IPS DF 19.7 (cell line): ENCODE measurements at places on chromosomes 7 and 10.

DNA sequence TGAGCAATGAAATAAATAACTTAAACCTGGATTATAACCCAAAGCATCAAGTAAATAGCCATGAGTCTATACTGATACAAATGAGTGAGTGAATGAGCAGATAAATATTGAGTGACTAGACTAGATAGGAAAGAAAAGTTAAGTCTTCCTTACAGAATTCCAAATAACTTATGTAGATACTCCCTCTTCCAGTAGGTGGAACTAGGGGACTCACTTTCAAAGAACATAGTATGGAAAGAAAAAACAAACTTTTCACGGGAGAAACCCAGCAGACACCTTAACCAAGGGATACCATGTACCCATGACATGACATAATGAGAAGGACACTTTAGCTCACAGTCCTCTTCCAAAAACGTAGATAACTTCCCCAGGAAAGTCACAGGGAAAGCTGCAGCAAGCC is 32.2 kb downstream of the CSGALNACT2 start:
- DNase-seq: no peak

DNA sequence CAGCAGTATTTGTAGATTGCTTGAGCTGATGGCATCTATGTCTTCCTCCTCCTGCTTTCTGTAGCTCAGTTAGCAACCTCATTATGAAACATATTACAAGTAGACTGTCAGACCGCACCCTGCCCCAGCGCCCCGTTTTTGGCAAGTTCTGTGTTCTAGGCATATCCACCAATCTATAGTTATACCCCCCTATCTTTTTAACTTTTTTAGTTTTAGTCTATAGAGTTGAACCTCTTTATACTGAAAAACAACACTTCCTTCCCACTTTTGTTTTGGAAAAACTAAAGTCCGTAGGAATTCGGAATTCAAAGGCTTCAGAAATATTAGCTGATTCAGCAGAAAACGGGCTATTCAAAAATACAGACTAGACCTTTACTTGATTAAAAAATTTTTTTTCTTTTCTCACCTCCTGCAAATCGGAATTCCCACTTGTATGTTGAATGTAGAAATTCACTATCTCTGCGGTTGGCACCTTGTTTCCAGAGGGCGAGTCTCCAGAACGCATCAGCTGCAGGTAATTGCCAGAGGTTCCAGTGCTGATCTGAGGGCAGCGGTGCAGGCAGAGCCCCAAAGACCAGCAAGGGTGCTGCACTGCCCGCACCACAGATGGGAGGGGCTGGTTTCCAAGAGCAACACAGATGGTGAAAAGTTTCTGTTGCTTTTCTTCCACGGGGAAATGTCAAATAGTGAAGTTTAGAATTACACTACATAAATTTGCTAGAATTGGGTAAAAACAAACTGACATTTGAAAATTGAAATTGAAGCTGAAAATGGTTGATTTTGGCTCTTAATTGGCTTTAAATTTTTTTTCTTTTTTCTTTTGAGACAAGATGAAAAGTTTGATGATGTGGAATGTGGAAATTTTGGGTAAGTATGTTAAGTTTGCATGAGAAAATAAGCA is 2.2 kb upstream of the FZD8 start:
- DNase-seq: no peak

- no peak for DNase-seq
Observed at GRCh38 chr10:43194266-43194665, 56.0 kb downstream of the CSGALNACT2 start.

DNA sequence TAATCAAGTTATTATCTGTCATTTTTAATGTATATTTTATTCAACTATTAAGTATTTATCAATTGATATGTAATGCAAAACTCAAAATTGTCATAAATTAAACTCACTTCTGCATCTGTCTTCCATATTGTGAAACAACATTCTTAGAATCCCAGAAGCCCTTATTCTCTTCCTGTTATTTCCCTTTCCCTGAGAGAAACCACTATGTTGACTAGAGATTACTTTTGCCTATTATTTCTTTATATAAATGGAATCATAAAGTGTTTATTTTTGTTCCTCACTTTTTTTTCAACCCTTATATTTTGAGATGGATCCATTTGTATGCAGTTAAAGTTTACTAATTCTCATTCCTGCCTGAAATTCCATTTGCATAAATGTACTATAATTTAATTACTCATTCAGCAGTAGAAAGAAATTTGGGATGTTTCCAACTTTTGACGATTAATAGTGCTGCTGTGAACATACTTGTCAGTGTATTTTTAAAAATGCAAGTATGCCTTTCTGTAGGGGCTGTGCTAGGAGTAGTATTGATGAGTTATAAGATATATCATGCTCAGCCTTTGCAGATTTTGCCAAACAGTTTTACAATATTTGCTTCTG is 211.2 kb downstream of the SEMA3D start:
- DNase-seq: no peak

DNA sequence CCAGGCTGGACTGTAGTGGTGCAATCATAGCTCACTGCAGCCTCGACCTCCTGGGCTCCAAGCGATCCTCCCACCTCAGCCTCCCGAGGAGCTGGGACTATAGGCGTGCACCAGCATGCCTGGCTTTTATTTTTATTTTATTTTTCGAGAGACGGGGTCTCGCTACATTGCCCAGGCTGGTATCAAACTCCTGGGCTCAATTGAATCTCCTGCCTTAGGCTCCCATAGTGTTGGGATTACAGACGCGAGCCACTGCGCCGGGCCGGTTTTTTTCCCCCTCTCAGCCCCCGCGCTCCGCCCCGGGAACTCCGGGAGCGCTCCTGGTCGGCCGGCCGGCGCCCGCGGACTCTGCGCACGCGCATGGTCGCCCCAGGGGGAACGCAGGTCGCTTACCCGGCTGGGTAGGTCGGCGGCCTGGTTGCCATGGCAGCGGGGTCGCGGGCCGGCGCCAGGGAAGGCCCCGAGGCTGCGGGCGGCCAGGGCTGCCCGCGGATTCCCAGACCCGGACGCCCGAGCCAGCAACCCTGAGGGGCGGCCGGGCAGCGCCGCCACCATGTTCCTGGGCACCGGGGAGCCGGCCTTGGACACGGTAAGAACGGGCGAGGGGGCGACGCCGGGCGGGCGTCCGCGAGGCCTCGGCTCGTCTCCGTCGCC is at the start of gene IQCE:
TSS of gene IQCE (plus strand) at position 351 of the 654 bp plus-strand sequence. CDS start at position 554, 203 bp downstream.
- peak; percentile 42 for DNase-seq

- no peak for DNase-seq
Observed at GRCh38 chr10:124912101-124912886, 29.6 kb upstream of the ZRANB1 start.

GRCh38 chr10:13334556-13334955 is 13.5 kb downstream of the SEPHS1 start:
- no peak for DNase-seq

GRCh38 chr7:140881507-140882228 is 43.1 kb downstream of the BRAF start:
- no peak for DNase-seq

DNA sequence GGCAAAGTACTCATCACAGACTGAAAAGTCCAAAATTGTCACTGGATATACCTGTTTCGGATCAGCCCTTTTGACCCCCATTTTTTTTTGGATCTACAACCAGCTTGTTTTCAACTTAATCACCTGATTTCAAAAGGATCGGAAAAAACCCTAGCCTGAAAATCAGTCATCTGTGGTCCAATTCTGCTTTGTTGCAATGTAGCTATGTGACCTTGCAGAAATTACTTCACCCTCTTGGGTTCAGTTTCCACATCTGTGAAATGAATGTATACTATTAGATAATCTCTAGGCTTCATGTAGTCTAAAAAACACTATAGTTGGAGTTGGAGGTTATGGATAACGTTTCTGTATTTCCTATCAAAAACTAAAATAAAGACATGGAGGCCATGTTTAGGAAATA is 37.1 kb downstream of the STEAP4 start:
- no peak for DNase-seq

- no peak for DNase-seq
Observed at GRCh38 chr7:33711231-33712019, 193.9 kb upstream of the BMPER start.

- DNase-seq: no peak
Observed at GRCh38 chr10:133268532-133268931, 8.1 kb downstream of the ADAM8 start.

DNA sequence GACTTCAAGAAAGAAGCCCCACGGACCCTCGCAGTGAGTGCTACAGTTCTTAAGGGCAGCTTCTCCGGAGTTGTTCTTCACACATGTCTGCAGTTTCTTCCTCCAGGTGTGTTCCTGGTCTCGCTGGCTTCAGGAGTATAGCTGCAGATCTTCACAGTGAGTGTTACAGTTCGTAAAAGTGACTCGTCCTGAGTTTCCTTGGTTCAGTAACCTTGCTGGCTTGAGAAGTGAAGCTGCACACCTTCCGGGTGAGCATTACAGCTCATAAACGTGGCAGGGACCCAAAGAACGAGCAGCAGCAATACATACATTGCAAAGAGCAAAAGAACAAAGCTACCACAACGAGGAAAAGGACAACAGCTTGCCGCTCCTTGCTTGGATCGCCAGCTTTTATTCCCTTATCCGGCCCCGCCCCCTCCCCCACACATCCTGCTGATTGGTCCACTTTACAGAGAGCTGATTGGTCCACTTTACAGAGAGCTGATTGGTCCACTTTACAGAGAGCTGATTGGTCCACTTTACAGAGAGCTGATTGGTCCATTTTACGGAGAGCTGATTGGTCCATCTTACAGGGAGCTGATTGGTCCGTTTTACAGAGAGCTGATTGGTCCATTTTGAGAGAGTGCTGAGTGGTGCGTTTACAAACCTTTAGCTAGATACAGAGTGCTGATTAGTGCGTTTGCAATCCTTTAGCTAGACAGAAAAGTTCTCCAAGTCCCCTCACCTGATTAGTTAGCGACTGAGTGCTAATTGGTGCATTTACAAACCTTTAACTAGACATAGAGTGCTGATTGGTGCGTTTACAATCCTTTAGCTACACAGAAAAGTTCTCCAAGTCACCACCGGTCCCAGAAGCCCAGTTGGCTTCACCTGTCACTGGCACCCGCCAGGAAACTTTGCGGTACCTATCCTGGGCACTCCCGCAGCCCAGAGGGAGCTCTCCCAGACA is 165.3 kb downstream of the AGMO start:
- no peak for DNase-seq

- no peak for DNase-seq
Observed at GRCh38 chr10:86758189-86759072, 2.0 kb downstream of the BMPR1A start.

DNA sequence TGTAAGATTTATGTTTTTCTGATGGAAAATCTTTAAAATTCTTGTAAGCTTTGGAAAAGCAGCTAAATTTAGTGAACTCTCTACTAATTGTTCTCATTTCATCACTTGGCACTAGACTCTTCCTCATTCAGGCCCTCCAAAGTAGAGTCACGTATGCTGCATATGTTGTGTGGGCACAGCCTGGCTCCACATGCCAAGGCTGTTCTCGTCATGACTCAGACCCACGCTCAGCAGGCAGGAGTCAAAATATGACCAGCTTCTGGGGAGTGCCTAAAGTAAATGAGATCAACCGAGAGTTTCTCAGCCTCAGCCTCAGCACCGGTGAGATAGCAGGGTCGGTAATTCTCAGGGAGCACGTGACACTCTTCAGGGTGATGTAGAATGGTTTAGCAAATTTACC is 1672.9 kb downstream of the REEP3 start:
- no peak for DNase-seq

DNA sequence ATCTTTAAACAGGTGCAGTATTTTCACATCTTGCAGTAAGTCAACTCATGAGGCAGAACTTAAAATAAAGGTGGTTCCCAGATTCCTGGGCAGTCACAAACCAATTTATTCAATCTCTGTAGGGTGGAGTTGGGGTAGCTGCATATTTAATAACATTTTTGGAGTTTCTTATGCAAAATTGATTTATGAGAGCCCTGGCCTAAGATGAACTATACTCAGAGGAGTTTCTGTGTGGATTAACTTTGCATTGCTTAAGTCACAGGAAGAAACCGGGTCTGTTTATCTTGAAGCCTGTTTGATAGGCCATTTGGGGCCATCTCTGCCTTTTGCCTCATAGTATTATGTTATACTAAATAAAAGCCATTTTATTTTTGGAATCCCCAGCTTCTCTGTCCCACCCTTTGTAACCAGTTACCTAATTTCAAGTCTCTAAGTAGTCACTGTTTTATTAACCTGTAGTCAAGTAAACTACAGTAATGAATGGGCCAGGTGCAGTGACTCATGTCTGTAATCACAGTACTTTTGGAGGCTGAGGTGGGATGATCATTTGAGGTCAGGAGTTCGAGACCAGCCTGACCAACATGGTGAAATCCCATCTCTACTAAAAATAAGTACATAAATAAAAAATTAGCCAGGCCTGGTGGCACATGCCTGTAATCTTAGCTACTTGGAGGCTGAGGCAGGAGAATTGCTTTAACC is 104.4 kb upstream of the FAM3C start:
- no peak for DNase-seq

- no peak for DNase-seq
Observed at GRCh38 chr10:29426420-29426819, 137.6 kb downstream of the LYZL1 start.

- DNase-seq: no peak
Observed at GRCh38 chr7:148566736-148567135, 23.8 kb upstream of the C7orf33 start.

GRCh38 chr7:121366852-121367431 is 29.2 kb downstream of the FAM3C start:
- no peak for DNase-seq

DNA sequence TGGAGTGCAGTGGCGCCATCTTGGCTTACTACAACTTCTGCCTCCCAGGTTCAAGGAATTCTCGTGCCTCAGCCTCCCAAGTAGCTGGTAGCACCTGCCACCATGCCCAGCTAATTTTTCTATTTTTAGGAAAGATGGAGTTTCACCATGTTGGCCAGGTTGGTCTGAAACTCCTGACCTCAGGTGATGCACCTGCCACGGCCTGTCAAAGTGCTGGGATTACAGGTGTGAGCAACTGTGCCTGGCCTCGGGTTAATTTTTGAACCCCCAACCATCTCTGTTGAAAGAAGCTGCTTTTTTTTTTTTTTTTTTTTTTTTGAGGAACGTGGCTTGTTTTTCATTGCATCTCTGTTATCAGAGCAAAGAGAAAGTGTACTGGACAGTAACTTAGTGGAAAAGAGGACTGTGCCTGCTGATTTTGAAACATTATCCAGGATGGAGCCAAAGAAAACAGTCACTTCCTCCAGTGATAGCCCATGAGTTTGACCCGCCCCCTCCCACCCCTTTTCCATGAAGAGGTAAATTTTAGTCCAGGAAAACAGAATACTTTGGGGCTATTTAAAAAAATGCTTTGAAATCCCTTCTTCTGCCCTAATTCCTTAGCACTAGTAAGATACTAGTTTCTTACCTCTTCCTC is 38.3 kb downstream of the WBP1L start:
- DNase-seq: no peak

- no peak for DNase-seq
Observed at GRCh38 chr7:55187701-55188491, 169.1 kb downstream of the EGFR start.

GRCh38 chr10:86162696-86163400 is 203.7 kb downstream of the GRID1 start:
- no peak for DNase-seq

- DNase-seq: no peak
Observed at GRCh38 chr10:17586821-17587234, 30.3 kb downstream of the HACD1 start.

GRCh38 chr7:135597181-135597925 is 39.6 kb downstream of the NUP205 start:
- DNase-seq: no peak

GRCh38 chr10:124680675-124681074 is 63.5 kb downstream of the FAM53B start:
- no peak for DNase-seq
